ENCODE measurements at places on chromosomes 5 and 9. TPM values are rescaled to one million over a fixed set of nuclear protein-coding genes. Genes with fewer than 3 reads are reported as not detected.

The LEAP2 gene
- 2.5 TPM for total RNA-seq

The PLAC8L1 gene
- total RNA-seq: 0.95 TPM

GRCh38 chr5:134594797-134595457 is 37.7 kb downstream of the SAR1B start:
- H3K27ac ChIP-seq: peak overlapping the region; percentile 14
- DNase-seq: no peak
- peaks cover 8% of the 10 kb centered on the region for H3K4me1 ChIP-seq
- H3K4me3 ChIP-seq: no peak overlapping the region

DNA sequence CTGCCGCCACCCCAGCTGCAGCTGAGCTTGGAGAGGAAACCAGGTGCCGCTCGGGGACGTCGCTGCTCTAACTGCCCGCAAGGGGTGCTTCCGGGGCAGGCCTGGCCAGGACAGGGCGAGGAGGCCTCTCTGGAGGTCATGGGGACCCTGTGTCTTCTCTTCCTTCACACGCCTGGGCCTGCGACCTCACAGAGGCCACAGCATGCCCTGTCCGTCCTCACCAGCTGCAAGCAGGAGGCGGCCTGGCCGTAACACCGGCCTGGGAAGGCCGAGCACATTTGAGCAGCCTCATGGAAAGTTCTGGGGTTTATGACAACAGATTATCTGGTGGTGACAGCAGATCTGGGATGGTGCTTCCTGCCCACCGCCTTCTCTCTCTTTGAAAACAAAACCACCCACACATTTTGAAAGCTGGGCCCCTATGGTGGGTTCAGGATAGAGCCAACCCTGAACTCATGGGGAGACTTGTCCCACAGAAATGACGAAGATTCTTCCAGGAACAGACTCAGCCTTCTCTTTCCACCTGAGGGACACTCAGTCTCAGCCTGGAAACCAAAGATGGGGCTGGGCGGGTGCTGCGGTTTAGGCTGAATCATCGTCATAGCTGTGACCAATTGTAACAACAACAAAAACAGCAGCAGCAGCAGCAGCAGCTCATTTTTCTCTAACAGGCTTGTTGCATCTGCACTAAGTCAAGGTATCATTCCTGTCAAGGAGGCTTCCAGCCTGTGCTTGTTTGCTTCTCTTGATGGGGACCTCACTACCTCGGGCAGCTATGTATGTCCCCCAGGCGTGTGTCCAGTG is 99.6 kb upstream of the RAPGEF1 start:
- H3K4me1 ChIP-seq: peaks cover 13% of the 10 kb centered on the region
- H3K36me3 ChIP-seq: no peaks in the 10 kb centered on the region
- no peak overlapping the region for H3K27ac ChIP-seq
- H3K27me3 ChIP-seq: peaks cover 18% of the 10 kb centered on the region
- DNase-seq: no peak

GRCh38 chr5:151781201-151781600 is 9.4 kb downstream of the G3BP1 start:
- no peak for DNase-seq
- H3K27me3 ChIP-seq: no peaks in the 10 kb centered on the region
- H3K4me1 ChIP-seq: peaks cover 34% of the 10 kb centered on the region
- peak overlapping the region; percentile 20 for H3K27ac ChIP-seq
- H3K4me3 ChIP-seq: no peak overlapping the region

- no peak overlapping the region for H3K27ac ChIP-seq
- no peak for DNase-seq
- H3K27me3 ChIP-seq: no peaks in the 10 kb centered on the region
- H3K4me1 ChIP-seq: peaks cover 15% of the 10 kb centered on the region
- peaks cover 13% of the 10 kb centered on the region for H3K36me3 ChIP-seq
Observed at GRCh38 chr5:94702729-94703128, 84.3 kb downstream of the SLF1 start.

The GNA14 gene
- 1.4 TPM for total RNA-seq

DNA sequence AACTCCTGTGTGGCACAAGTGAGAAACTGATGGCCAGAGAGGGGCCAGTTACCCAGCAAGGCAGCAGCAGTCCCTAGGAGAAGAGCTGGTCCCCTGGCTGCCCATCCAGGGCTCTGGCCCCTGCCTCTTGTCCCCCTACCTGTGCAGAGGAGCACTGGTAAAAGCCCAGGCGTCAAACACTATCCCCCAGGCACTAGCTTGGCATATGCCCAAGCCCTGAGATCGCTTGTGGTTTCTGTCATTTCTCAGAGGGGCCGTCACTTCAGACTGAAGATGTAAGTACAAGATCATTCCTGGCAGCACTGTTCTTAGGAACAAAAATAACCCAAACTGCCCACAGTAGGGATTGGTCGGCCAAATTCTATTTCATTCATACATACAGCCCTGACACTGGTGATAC is 53.9 kb downstream of the COL15A1 start:
- H3K4me1 ChIP-seq: peaks cover 13% of the 10 kb centered on the region
- DNase-seq: peak; percentile 39
- H3K27ac ChIP-seq: no peak overlapping the region
- H3K4me3 ChIP-seq: no peak overlapping the region
- no peaks in the 10 kb centered on the region for H3K36me3 ChIP-seq

- DNase-seq: no peak
- H3K4me3 ChIP-seq: no peak overlapping the region
- H3K27me3 ChIP-seq: peaks cover 4% of the 10 kb centered on the region
- H3K4me1 ChIP-seq: peaks cover 16% of the 10 kb centered on the region
- H3K36me3 ChIP-seq: peaks cover 6% of the 10 kb centered on the region
Observed at GRCh38 chr5:78765116-78765515, 116.5 kb upstream of the LHFPL2 start.

DNA sequence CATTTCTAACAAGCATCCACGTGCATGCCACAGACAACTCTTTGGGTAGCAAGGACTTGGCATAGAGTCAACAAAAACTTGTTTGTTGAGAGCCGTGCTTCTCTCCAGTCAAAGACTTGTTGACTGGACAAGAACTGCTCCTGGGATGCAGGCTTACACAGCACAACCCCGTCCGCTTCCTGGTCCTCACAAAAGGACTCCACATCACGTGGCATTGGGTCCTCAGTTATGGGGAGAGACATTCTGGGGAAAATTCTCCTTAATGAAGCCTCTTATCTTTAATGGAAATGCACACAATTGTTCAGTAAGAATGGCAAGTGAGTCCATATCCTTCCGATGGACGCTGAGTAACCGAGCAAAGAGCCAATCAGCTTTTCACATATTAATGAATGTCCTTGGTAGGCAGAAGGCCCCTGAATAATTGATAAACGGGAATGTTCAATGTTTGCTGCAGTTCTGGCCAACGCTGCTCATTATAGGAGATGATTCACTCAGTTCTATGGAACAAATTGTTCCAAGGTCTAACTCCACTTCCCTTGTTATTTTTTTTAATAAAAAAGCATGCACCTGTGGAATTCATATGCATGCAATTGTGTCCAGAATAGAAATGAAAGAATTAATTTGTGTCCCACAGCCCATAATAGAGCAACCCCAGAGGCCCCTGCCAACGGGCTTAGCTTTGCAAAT is 97.0 kb upstream of the ZNF366 start:
- H3K27me3 ChIP-seq: peaks cover 3% of the 10 kb centered on the region
- H3K4me1 ChIP-seq: peaks cover 9% of the 10 kb centered on the region
- no peak for DNase-seq
- no peak overlapping the region for H3K4me3 ChIP-seq
- H3K27ac ChIP-seq: no peak overlapping the region

The IFNA5 gene
- not detected for total RNA-seq

DNA sequence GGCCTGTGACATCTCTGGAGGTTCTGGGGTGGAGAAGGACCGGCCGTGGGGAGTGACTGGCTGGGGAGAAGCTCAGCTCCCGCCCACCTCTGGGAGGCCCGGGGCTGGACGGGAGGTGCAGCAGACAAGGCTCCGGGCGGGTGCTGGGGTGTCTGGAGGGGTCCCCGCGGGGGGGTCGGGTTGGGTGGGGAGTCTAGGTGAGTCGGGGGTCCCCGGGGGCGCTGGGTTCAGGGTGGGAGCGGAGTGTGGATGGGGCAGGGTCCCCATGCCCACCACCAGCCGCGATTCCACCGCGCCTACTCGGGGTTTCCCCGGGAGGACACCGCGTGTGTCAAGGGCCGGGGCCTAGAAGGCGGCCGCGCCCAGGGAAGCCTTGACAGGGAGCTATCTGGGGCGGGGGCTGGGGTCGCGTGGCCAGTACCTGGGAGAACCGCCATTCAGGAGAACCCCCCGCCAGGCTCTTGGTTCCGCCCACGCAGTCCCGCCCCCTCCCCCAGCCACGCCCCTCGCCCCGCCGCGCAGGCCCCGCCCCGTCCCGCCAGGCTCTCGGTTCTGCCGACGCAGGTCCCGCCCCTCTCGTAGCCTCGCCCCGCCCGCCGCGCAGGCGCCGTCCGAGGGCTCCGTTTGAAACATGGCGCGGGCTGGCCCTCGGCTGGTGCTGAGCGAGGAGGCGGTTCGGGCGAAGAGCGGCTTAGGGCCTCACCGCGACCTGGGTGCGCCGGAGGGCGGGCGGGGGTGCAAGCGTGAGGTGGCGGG is at the start of gene CEP72:
Gene CEP72 (plus strand): TSS at position 610 of the 756 bp plus-strand sequence. CDS start 22 bp downstream, at position 632.
- no peaks in the 10 kb centered on the region for H3K27me3 ChIP-seq
- peak within 1 kb of the TSS; percentile 90 for H3K27ac ChIP-seq
- peak within 1 kb of the TSS; percentile 92 for H3K4me3 ChIP-seq
- peak; percentile 94 for DNase-seq

DNA sequence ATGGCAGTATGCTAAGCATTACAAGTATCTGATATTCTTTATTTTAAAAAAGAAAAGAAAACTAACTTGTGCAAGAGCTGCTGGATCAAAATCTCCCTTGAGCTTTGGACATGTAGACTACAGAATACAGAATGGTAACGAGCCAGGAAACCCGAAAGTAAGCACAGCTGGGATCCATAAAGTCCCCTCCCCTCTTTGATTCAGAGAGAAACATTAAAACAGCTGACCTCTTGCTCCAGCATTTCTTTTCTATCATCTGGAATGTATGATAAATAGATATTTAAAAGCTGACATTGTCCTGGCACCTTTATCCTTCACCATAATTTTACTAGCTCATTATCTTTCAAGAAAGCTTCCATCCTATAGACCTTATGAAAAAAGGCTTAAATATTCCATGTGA is 28.2 kb upstream of the LPAR1 start:
- H3K4me3 ChIP-seq: no peak overlapping the region
- no peaks in the 10 kb centered on the region for H3K36me3 ChIP-seq
- DNase-seq: no peak
- no peak overlapping the region for H3K27ac ChIP-seq
- peaks cover 19% of the 10 kb centered on the region for H3K4me1 ChIP-seq

- peaks cover 12% of the 10 kb centered on the region for H3K4me1 ChIP-seq
- no peak overlapping the region for H3K27ac ChIP-seq
- peaks cover 8% of the 10 kb centered on the region for H3K27me3 ChIP-seq
- no peaks in the 10 kb centered on the region for H3K36me3 ChIP-seq
Observed at GRCh38 chr9:108545436-108545835, 310.4 kb downstream of the ACTL7B start.

DNA sequence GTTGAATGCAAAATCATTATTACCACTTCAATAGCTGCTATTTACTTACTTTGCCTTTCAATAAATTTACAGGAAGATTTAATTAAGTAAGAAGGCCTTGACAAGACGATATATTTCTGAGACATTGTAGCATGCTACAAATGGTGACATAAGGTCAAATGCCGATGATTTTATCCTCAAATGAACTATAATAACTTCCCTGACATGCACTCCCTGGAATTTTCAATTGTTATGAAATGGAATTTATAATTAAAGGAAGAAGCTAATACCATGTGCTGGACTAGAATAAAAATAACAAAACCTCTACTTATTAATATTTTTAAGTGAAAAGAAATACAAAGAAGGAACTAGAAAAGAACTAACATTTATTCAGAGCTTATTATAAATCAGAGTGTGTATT is 30.2 kb upstream of the ITGA1 start:
- no peak overlapping the region for H3K4me3 ChIP-seq
- DNase-seq: no peak
- no peaks in the 10 kb centered on the region for H3K27me3 ChIP-seq

GRCh38 chr5:35303152-35303551 is 72.9 kb upstream of the PRLR start:
- H3K27ac ChIP-seq: no peak overlapping the region
- peaks cover 19% of the 10 kb centered on the region for H3K4me1 ChIP-seq

The MLANA gene
- total RNA-seq: 12.1 TPM

The GPRIN1 gene
- total RNA-seq: 3.3 TPM

The ZNF608 gene
- 37.4 TPM for total RNA-seq

DNA sequence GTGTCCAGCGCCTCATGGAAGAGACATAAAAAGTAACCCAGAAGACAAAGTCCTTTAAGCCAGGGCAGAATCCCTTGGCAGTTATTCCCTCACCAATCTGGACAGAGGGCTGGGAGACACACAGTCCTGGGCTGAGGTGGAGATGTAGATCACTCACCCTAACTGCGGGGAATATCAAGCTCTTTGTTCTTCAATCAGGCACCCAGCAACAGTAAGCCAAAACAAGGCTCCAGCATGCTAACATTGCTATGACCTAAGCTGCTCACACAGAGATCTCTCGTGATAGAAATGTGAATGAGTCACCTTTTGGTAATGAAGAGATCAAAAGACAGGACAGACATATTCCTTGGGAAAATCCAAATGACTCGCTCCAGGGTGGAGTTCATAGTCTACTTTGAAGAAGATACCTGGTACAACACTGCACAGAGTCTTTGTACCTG is 101.3 kb downstream of the FBN2 start:
- DNase-seq: no peak
- no peak overlapping the region for H3K4me3 ChIP-seq
- peaks cover 8% of the 10 kb centered on the region for H3K36me3 ChIP-seq
- no peak overlapping the region for H3K27ac ChIP-seq
- H3K27me3 ChIP-seq: no peaks in the 10 kb centered on the region
- peaks cover 4% of the 10 kb centered on the region for H3K4me1 ChIP-seq

DNA sequence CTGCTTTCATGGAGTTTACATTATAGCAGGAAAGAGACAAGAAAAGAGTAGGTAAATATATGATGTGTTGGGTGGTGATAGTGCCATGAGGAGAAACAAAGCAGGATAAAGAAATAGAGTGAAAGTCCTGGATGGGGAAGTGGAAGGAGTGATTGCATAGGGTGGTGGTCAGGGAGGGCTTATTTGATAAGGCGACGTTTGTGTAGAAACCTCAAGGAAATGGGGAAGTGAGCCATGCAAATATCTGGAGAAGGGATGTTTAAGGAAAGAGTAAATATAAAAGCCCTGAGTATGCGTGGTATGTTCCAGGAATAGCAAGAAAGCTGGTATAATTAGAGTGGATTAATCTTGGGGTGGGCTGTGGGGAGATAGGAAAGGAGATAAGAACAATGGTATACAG is 134.7 kb upstream of the SV2C start:
- H3K4me3 ChIP-seq: no peak overlapping the region
- peaks cover 40% of the 10 kb centered on the region for H3K27me3 ChIP-seq
- H3K4me1 ChIP-seq: no peaks in the 10 kb centered on the region
- H3K27ac ChIP-seq: no peak overlapping the region
- DNase-seq: no peak

GRCh38 chr5:111865356-111865755 is 108.4 kb upstream of the NREP start:
- no peak overlapping the region for H3K4me3 ChIP-seq
- H3K27me3 ChIP-seq: peaks cover 2% of the 10 kb centered on the region
- H3K4me1 ChIP-seq: peaks cover under 1% of the 10 kb centered on the region
- no peaks in the 10 kb centered on the region for H3K36me3 ChIP-seq
- DNase-seq: no peak
- H3K27ac ChIP-seq: no peak overlapping the region

GRCh38 chr5:5042806-5043205 is 97.3 kb upstream of the ADAMTS16 start:
- H3K4me1 ChIP-seq: no peaks in the 10 kb centered on the region
- no peak overlapping the region for H3K27ac ChIP-seq
- H3K27me3 ChIP-seq: peaks cover 3% of the 10 kb centered on the region

GRCh38 chr5:55520117-55520839 is 14.5 kb downstream of the PLPP1 start:
- no peak for DNase-seq
- no peaks in the 10 kb centered on the region for H3K27me3 ChIP-seq
- H3K36me3 ChIP-seq: no peaks in the 10 kb centered on the region
- H3K4me3 ChIP-seq: no peak overlapping the region
- no peak overlapping the region for H3K27ac ChIP-seq
